Stimulated activated CD4-positive, alpha-beta T cell treated with anti-CD3 and anti-CD28 coated beads, TNF-alpha, amount 100 ng/mL, for 24 hours (primary cell): ENCODE measurements at places on chromosomes 4 and X.

DNA sequence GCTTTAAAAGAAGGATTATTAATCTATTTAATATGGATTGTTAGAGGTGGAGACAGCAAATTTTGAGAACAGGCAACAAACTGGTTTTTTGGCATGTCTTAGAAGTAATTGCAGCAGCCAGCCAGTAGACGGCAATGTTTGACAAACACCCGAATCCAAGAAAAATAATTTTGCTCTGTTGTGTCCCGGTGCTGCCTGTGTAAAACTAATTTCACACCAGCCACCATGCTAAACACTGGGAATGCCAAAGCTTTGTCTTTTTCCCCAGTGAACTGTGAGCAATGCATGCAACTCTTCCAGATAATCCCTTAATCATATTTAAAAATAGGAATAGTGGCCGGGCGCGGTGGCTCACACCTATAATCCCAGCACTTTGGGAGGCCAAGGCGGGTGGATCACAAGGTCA, 25.9 kb downstream of the SMIM31 start:
- DNase-seq: peak; percentile 9

DNA sequence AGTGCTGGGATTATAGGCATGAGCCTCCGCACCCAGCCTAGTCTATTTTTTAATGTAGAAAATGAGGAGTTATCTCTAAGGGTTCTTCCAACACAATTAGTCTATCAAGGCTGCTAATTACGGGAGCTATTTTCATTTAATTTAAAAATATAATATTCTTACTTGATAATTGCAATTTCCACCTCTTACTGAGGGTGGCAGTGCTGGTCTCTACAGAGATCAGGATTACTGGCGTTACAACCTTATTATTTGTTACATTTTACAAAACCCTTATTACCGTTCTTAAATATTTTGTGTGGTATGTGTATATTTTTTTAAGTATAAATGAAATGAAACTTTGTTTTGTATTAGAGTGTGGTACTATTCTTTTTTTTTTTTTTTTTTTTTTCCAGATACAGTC, 17.6 kb upstream of the GK start:
- no peak for DNase-seq

DNA sequence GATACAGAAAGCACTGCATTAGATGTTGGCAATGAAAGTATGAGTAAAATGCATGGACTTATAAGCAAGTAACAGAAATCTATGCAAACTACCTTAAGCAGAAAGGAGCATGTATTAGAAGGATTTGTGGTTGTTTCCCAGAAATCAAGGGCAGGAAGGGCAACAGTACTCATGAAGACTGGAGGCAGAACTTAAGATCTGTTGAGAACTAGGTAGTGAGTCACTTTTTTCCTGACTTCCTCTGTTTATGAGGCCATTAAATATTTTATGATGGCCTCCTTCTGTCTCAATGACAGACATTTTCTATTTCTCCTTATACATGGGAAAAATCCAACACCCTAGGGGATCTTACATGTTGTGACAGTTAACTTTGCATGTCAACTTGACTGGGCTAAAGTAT, 398.2 kb downstream of the MID1IP1 start:
- DNase-seq: no peak

GRCh38 chr4:109552237-109552636, 7.8 kb upstream of the MCUB start:
- no peak for DNase-seq

DNA sequence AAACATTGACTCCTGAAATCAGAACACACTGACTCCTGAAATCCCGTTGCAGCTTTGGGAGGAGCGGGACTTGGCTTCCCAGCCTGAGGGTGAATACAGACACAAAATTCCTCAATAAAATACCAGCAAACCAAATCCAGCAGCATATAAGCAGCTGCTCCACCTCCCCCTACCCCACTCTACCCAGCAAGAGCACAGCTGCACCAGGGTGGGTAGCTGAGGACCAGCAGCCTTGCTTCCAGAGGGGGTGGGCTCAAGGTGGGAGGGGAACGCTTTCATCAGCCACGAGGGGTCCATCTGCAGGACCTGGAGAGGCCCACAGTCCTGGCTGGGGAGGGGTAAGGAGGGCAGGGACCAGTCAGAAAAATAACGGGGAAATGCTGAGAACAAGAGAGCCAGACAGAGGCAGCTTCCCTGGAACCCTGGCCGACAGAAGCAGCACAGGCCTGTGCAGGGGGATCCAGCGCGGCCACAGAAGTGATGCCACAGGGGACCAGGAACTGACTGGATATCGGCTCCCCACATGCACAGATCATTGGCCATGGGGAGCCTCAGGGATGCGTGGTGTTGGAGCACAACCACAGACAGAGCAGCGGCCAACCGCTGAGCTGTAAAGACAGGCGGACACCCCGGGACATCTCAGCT, 49.8 kb downstream of the FGFRL1 start:
- DNase-seq: no peak

DNA sequence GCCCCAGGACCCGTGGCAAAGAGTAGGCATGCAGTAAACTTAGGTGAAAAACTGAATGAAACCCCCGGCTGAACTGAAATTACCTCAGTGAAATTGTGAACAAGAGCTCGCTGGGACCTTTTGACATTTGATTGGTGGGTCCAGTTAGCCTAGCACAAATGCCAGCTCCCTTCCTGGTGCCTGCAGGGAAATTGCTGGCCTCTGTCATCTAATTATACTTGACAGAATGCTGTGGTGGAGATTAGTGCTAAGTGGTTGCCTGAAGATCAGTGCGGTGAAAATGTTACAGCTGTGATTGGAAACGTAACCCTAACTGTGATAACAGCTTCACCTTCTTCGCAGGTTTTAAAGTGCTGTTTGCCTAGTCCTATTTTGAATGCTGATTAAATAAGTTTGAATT, 43.0 kb downstream of the ADD1 start:
- DNase-seq: no peak

- DNase-seq: no peak
These were observed 107.8 kb downstream of the EFNB1 start for GRCh38 chrX:68936608-68937007.

- DNase-seq: no peak
These were observed 132.8 kb downstream of the DCLK2 start for GRCh38 chr4:150211016-150211415.

DNA sequence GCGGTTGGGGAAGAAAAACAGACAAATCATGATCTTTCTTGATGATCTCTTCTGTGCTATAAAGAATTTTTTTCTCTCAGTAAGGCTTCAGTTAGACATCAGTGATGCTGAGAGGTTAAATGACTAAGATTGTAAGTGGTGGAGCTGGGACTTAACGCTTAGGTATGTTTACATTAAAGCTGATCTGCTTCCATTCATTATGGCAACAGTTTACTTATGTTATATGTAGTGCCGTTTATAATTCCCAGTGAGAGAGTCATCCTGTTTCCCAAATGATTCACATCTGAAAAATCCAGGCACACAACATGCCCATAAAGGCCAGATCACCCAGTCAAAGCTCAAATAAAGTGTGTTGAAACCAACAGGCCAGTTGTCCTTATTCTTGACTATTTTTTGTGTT, 50.1 kb downstream of the CENPVL3 start:
- DNase-seq: no peak

DNA sequence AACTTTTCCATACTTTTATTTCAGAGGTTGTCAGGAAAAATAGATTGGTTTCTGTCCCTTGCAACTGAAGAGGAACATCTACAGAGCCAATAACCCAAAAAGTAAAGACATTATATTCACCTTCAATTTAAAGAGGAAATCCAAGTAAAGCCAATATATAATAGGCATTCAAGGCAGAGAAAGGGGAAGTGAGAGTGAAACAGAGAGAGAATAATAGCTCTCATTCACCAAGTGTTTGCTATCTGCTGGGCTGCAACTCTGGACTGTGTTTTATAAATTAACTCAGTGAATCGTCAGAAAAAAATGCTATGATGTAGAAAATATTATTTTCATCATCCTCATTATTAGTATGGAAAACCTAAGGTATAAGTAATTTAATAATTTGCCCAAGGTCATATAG, 448.5 kb downstream of the TRAM1L1 start:
- no peak for DNase-seq

DNA sequence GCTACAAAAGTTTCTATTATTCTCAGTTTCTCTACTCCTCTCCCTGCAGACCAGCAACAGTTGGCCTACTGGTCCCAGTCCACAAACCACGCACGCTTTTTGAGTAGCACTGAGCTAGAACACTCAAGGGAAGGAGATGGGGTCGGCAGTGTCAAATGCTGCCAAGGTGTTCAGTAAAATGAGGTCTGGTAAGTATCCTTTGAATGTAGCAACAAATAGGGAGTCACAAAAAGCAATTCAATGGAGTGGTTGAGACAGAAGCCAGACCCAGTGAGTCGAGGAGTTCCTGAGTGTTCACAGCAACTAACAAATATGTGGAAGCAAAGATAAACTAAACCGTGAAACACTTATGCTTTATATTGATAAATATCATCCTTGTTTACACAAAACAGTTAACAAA, 355.7 kb downstream of the MID1IP1 start:
- DNase-seq: no peak

- DNase-seq: no peak
These were observed 37.0 kb downstream of the FNIP2 start for GRCh38 chr4:158805635-158806471.

GRCh38 chr4:4364486-4365208, 22.3 kb upstream of the NSG1 start:
- no peak for DNase-seq

DNA sequence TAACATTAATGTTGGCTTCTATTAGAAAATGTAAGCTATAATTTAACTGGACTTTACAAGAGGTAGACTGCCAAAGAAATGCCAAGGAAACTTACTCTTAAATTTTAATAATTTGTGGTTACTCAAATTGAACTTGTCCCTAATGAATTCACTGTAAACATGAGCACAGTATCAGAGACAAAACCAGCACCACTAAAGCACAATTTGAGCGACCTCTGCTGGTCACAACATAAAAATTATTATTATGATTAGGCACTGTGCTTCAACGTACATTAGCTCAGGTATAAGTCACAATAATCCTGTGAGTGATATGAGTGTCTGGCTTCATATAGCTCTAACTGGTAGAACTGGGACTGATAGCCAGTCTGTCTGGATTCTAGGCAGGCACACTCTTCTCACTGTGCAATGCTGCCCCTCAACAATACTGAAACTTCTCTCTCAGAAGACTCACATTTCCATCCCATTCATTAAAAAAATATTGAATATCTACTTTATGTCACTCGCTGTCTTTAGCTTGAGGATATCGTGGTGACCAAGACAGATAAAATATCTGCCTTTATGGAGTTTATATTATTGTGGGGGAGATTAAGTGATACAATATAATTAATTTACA, 8.0 kb downstream of the NUDT6 start:
- no peak for DNase-seq

DNA sequence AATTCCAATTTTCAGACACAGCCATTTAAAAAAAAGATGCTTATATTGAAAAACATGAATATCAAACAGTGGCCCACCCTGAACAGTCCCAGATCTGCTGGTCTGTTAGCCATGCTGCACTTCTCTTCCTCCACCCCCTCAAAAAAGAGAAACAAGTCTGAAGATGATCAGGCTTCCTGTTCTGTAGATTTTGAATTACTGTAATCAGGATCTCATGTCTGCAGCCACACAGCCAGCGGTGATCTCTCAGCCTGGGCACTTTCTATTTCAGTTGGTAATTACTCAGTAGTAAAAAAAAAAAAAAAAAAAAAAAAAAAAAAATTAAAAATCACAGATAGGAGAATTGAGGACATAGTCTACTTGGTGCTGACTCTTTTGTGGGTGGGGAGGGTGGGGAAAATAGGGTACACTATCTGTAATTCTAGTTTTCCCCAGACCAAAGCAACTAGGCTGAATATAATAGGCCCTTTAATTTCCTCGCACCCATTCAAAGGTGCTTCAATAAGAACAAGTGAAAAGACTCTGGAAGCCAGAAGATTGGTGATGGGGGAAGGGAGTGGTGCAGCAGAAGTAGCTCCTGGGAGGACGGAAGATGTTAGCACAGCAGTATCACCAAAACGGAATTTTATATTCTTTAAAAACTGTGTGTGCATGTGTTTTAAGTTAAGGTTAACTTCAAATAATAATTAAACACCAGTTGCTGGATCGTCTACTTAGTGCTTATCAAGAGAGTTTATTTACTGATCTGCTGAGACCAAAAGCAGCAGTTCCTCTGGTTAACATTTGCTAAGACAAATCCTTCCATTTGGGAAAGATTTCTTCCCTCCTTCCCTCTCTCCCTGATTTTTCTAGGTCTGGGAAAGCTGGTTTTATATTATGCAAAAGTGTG, 47.0 kb downstream of the SPRY1 start:
- no peak for DNase-seq

- DNase-seq: no peak
These were observed 44.4 kb upstream of the PPARGC1A start for GRCh38 chr4:23934223-23934622.

- DNase-seq: no peak
These were observed 35.8 kb downstream of the LRP2BP start for GRCh38 chr4:185359767-185360446.

DNA sequence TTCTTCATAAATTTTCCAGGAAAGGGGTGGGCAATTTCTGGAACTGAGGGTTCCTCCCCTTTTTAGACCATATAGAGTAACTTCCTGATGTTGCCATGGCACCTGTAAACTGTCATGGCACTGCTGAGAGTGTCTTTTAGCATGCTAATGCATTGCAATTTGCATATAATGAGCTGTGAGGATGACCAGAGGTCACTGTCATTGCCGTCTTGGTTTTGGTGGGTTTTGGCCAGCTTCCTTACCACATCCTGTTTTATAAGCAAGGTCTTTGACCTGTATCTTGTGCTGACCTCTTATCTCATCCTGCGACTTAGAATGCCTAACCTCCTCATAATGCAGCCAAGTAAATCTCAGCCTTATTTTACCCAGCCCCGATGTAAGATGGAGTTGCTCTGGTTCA, 577.8 kb downstream of the NLGN4X start:
- DNase-seq: no peak

DNA sequence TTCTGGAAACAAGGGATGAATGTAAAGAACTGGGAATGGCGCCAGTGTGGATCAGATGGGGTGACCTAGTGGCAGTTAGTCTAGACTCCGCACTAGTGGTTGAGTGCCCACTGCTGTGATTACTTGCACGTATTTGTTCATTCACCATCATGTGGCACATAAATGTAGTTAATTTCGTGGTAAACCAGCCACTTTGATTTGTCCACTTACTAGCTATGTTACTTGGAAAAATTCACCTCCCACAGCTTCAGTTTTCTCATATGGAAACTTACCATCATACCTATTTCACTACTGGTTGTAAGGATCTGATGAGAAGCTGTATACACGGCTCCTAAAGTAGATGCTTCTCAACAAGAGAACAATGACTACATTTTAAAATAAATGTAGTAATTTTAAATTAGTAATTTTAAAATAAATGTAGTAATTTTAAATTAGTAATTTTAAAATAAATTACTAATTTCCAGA, 394 bp upstream of the DYNLT3 start:
- no peak for DNase-seq

DNA sequence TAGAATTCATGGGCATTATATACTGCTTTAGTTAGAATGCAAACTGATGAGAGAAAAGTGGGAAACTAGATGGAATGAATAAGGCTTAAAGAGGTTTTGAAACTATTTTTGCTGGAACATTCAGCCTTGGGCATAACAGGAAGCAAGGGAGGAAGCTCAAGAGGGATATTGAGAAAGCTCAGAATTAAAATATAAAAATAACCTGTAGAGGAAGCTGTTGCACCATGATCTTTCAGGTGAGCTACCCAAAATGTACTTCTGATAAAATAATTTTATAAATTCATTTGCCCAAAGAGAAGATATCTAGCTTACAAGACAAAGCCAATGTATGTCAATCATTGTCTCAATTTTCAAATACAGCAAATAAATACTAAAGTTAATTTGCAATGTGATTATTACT, 11.3 kb downstream of the GC start:
- DNase-seq: no peak
